ENCODE measurements at places on chromosomes 16 and 17.

GRCh38 chr17:57071991-57072944 lies 12.8 kb upstream of the AKAP1 start:
- no peak for DNase-seq

GRCh38 chr17:78172249-78173051 lies 4.1 kb downstream of the SYNGR2 start:
- DNase-seq = peak; percentile 88

- DNase-seq = no peak
Observed at GRCh38 chr16:19145010-19145409, 23.0 kb upstream of the SYT17 start.

GRCh38 chr16:82152641-82153112 lies 17.3 kb downstream of the MPHOSPH6 start:
- DNase-seq = no peak

- DNase-seq = no peak
Observed at GRCh38 chr16:2289282-2289681, 21.4 kb upstream of the RNPS1 start.

GRCh38 chr16:85919271-85920267 lies 20.6 kb downstream of the IRF8 start:
- DNase-seq = no peak

DNA sequence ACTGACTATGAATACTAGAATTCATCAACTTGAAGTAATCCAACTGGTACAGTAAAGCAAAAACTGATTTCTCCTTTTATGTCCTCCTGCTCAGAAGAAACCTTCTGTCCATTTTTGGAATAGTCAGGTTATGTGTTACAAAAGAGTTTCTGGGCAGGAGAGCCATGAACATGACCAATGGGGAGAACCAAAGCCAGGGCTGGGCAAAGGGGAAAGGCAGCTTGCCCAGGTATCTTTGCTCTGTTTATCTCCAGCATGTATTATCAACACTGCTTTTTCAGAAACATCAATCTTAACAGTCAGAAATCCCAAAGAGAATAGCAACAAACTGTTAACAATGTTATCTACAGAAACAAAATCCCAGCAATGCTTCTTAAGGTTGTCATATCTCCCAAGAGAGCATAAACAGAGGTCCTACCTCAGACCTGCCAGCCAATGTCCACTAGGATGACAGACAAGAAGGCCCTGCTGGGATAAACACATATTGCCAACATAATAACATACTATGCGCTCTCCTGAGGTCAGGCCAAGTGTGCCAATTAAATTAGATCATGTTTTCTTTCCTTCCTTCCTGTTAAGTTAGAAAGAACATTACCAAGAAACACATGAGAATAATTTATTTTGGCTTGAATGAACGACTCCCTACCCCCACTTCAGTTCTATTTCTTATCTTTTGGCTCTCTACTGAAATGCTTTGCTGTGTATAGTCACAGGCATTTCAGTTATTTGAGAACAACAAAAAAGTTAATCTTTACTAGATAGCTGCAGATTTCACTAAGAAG lies 28.0 kb downstream of the BLMH start:
- DNase-seq = no peak

GRCh38 chr17:39551879-39552278 lies 55.8 kb downstream of the NEUROD2 start:
- DNase-seq = no peak

DNA sequence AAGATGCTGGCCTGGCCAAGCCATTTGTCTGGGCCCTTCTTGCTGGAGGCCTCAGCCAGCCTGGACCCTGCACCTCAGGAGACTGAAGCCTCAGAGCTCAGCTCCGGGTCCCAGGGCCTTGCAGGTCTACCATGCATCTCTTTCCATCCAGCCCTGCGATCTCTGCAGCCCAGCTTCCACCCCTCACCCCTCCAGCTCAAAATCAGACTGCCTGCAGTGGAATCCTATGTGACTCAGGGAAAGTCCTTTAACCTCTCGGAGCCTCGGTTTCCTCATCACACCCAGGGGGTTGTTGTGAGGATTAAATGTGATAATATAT lies 2.9 kb upstream of the B9D1 start:
- no peak for DNase-seq

DNA sequence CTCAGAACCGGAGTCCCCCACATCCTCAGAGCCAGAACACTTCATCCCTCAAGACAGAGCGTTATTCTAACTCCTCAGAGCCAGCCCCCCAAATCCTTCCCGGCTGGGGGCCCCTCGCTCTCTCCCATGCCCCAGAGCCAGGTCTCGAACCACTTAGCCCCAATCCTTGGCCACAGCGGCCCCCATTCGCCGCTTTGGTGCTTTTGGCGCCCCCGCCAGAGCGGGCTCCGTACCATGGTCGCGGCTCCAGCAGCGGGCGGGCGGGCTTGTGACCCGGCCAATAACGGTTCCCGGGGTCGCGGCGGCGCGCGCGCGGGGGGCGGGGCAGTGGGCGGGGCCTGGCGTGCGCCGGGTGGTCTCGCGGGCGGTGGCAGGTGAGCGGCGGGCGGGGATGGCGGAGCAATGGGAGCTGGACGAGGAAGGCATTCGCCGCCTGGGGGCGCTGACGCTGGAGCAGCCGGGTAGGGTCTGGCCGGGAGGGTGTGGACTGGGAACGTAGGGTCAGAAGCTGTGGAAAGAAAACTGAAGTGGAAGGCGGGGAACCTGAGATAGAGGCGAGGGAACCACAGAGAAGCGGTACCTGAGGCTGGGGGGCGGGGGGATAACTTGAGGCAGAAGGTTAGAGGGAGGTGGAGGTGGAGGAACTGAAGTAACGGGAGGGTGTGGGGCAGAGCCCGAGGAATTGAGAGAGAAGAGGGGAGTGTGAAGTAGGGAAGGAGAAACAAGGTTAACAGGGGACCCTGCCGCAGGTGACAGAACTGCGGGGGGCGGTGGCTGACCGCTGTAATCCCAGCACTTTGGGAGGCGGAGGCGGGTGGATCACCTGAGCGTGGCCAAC lies at the start of the genes KCTD19 and LRRC36:
TSS of gene KCTD19 (minus strand) at position 270 of the 838 bp plus-strand sequence. CDS start at position 236, 34 bp downstream.
TSS of gene LRRC36 (plus strand) at position 344 of the 838 bp plus-strand sequence. CDS start at position 392, 48 bp downstream.
- DNase-seq = peak; percentile 76

- DNase-seq = no peak
Observed at GRCh38 chr17:72567774-72568173, 447.0 kb downstream of the SOX9 start.

DNA sequence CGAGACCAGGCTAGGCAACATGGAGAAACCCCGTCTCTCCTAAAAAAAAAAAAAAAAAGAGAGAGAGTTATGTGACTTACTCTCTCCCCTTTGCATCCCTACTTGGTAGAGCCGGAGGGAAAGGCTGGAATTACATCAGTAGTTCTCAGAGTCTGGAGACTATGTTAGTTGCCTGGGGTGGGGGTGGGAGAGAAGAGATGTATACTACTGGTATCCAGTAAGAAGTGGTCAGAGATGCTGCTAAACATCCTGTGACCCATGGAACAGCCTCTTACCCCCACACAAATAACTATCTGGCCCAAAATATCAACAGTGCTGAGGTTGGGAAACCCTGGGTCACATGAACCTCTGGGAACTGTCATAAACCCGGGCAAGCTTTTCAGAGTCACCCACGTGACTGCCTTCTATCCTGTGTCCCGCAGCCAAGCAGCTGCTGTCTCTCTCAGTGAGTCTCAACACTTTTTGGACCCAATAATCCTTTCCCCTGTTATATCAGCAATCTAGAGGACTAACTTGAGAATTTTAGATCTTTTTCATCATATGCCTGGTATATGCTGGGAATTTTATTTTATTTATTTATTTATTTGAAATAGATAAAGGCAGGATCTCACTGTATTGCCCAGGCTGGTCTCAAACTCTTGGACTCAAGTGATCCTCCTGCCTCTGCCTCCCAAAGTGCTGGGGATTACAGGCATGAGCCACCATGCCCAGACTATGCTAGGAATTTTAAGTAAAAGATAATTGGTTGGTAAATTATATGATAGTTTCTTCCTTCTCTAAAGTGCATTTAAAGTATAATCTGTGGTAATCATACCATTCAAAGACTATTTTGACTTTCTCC lies 8.7 kb downstream of the EIF1 start:
- peak; percentile 81 for DNase-seq

GRCh38 chr17:63881935-63882601 lies at the start of gene GH2:
Gene GH2, minus strand, starts transcription at chr17:63881944. Its CDS starts 143 bp downstream, at chr17:63881801.
- DNase-seq = no peak

GRCh38 chr17:39235555-39236449 lies 10.1 kb upstream of the STAC2 start:
- DNase-seq = no peak

GRCh38 chr17:61349350-61349749 lies 50.3 kb upstream of the TBX2 start:
- no peak for DNase-seq

GRCh38 chr17:36934692-36935630 lies 2.3 kb upstream of the LHX1 start:
- DNase-seq = no peak

DNA sequence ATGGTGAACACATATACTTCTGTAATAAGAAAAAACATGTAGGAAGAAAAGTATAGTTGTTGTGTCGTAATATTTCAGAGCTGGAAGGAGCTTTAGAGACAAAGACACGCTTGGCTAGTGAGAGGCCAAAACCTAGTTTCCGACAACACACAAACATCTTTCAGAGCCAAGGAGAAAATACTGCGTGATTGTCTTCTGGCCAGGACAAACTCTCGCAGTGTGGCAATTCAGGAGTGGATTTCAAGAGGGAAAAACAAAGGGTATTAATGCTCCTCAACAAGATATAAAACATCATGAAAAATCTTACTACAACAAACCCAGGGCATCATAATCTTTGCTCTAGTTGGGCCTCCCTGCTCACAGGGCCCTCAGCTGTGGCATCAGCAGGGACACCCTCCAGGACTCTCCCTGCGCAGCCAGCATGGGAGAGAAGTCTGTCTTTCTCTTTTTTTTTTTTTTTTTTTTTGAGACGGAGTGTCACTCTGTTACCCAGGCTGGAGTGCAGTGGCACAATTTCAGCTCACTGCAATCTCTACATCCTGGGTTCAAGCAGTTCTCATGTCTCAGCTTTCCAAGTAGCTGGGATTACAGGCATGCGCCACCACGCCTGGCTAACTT lies 66.4 kb downstream of the CYB5B start:
- no peak for DNase-seq

GRCh38 chr17:3007651-3008121 lies 55.7 kb downstream of the OR1D5 start:
- DNase-seq = no peak

DNA sequence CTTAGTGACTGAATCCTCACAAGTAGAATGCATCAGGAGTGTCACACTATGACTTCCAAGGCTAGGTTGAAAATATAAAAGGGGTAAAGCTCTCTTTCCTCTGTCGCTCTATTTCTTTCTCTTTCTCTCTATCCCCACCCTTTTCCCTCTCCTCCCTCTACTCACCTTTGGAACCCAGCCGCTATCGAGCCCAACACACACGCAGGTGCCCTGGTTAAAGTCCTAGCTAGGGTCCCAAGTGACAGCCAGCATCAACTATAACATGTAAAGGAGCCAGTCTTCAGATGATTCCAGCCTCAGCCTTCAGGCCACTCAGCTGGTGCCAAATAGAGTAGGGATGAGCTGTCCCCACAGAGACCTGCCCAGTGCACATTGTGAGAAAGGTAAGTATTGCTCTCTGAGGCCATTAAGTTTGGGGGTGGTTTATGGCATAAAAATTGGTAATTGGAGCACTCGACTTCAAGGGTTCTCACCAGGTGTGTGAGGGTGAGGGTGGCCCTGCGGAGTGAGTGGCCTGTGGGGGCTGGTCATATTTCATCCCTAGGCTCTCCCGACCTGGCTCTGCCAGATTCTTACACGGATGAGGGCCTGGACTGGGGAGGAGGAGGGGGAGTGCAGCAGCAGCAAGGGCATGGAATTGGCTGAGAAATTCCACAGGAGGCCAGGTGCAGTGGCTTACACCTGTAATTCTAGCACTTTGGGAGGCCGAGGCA lies 14.9 kb upstream of the C16orf54 start:
- DNase-seq = no peak

- DNase-seq = no peak
Observed at GRCh38 chr17:33019161-33019890, 27.7 kb downstream of the SPACA3 start.
